ENCODE measurements at places on chromosomes 2 and 18.

- DNase-seq, result no peak
These were observed 60.0 kb downstream of the LIPG start for GRCh38 chr18:49621717-49622351.

GRCh38 chr2:239118264-239118663, 270.4 kb downstream of the TWIST2 start:
- no peak for DNase-seq

- DNase-seq, result no peak
These were observed 7.8 kb upstream of the IL1R2 start for GRCh38 chr2:101983928-101984327.

- peak; percentile 37 for DNase-seq
These were observed 493.1 kb downstream of the SOCS6 start for GRCh38 chr18:70781860-70782453.

- DNase-seq, result no peak
These were observed 105.1 kb upstream of the NCKAP5 start for GRCh38 chr2:133673305-133673905.

GRCh38 chr18:57273194-57273593, 79.2 kb upstream of the ST8SIA3 start:
- DNase-seq, result no peak

- DNase-seq, result no peak
These were observed 234.1 kb upstream of the NRP2 start for GRCh38 chr2:205448189-205448588.

- no peak for DNase-seq
These were observed 22.9 kb downstream of the CYP27A1 start for GRCh38 chr2:218804817-218805216.

DNA sequence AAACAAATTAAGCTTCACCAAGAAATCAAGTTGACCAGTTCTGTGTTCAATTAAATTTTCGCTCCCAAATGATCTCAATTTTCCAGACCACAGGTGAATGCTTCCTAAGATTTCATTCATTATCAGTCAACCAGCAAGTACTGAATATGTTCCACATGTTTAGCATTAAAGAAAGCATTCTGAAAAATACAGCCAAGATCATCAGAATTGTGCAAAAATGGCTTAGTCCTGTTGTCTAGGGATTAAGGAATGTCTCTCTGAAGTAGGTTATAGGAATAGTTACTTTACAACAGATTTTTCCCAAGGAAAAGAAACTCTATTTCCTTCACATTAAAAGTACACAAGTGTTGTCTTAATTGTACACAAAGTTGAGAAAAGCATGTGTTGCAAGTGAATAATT, 69.2 kb downstream of the NRXN1 start:
- no peak for DNase-seq

All from activated naive CD8-positive, alpha-beta T cell treated with anti-CD3 and anti-CD28 coated beads, Interleukin-2, amount 10 ng/mL, durations not matched to agents 7 days and 5 days (primary cell).